ENCODE measurements at places on chromosomes 1 and 21.
A peak's percentile ranks its signal among the peaks of the same experiment; 100 is the strongest.

- no peak for DNase-seq
Measured at GRCh38 chr1:226825746-226826100, 44.7 kb upstream of the PSEN2 start.

- no peak for DNase-seq
Measured at GRCh38 chr1:86499987-86500593, 31.4 kb downstream of the CLCA1 start.

DNA sequence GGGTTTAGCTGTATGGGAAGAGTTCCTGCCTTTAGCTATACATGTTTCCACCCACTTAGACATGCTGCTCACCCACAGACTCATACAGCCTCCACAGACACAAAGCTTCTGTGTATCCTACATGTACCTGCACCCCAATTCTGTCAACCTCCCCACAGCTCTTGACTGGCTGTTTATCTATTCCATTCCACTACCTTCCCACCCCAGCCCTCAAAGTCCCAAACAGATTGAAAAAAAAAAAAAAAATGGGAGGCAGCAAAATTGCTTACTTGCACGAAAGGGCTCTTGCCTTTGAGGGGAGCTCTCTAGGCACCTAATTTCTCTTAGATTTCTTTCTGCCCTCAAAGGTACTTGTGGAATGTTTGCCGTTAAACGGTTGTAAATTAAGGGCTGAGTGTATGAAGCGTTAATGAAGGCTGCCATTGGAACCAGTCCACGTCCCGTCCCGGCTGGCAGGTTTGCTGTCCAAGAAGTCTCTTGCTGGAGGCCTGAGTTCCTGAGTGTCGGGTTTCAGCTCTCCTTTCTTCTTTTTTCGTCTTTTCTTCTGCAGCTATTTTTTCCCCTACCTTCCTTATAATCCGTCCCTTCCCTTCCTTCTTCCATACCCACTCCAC lies 43.6 kb downstream of the PBX1 start:
- no peak for DNase-seq

GRCh38 chr1:87045761-87046304 lies 131.4 kb downstream of the HS2ST1 start:
- no peak for DNase-seq

DNA sequence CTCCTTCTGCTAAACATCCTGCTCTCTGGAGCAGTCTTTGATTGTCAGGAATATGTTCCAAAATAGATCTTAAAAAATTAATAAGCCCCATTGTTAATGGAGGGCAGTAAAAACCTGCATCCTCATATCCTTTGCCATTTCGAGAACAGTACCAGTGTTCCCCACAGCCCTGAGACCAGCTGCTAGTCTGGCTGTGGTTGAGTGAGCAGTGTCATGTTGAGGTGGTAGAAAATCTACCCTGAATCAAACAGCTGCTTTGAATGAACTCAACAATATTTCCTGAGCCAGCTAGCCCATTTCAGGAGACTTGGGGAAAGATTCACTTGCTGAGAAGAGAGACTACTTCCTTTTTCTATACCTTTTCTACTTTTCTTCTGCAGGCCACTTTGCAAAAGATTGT lies 24.4 kb downstream of the FABP3 start:
- no peak for DNase-seq

DNA sequence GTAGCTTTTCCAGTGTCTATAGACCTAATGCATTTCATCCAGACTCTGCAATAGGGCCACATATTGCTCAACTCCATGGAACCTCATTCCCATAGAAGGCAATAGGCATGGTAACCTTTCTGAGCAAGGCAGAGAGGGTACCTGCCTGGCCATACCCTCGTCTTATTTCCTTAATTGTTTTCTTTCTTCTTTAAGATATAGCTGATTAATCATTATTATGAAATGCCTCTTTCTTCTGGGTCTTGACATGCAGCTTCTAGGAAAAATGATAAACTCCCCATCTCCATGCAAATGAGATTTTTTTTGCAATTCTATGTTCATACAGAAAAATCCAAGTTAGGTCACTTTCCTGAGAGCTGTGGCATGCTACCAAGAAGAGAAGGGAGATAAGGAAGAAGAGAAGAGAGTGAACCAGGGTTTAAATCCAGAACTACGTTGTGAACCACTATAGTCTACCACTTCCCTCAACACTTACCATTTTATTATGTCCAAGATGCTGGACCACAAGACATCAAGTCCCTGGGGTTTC lies 33.0 kb upstream of the IL20 start:
- DNase-seq, result no peak

GRCh38 chr1:10724052-10724494 lies 72.4 kb downstream of the CASZ1 start:
- DNase-seq, result no peak

- no peak for DNase-seq
Measured at GRCh38 chr1:172342584-172343239, 77.8 kb upstream of the C1orf105 start.

DNA sequence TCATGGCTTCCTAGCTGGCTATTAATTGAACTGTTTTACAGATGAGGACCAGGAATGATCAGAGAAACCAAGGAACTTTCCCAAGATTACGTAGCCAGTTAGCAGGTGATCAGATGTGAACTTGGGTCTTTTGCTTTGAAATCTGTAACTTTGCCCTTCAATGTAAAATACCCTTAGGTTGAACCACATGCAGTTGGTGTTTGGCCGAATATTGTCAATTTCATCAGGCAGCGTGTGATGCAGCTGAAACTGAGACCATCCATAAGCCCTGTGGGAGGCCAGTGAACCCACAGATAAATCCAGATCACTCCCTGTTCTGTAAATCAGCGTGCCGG lies 150.8 kb downstream of the ETS2 start:
- no peak for DNase-seq

DNA sequence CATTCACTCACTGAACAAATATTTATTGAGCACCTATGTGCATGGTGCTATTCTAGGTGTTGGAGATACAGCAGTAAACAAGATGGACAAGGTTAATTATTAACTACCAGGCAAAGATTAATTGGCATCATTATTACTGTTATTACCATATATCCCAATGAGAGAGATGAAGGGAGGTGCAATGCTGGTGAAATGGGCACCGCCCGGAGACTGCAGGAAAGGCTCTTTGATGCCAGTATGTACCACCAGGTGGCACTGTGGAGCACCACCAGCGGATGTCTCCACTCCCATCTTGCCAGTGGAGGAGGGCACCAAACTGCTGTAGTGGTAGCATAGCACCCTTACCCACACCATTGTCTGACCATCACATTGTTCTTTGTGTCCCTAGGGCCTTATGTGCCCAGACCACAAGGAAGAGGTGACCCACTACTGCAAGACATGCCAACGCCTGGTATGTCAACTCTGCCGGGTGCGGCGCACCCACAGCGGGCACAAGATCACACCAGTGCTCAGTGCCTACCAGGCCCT lies 3.0 kb downstream of the TRIM46 start:
- DNase-seq, result peak; percentile 56

DNA sequence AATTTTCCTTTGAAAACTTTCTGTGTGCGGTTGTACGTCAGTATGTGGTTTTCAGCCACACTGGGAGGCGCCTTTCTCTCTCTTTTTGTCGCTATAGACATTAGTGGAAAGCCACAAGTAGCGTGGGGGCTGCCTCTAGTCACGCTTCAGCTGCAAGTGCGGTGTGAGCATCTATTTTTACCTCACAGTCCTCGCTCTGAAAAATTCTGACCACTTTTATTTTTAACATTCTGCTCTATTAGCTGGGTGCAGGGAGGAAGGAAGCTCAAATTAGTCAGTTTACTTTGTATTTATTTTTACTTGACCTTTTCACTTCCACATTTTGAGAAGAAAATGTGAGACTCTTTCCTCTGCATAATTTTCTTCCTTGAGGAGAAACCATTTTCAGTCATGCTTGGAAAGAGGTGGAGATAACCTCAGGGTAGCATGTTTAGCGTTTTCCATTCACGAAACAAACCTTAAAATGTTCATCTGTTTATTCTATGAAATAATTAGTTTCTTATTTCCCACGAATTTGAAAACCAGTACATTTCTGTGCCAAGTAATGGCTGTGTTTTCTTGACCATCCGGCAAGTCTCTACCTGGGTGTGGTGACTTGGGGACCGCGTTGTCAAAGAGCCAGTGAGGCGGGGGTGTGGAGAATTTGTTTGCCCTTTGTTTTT lies 35.6 kb downstream of the ADARB1 start:
- DNase-seq, result no peak

DNA sequence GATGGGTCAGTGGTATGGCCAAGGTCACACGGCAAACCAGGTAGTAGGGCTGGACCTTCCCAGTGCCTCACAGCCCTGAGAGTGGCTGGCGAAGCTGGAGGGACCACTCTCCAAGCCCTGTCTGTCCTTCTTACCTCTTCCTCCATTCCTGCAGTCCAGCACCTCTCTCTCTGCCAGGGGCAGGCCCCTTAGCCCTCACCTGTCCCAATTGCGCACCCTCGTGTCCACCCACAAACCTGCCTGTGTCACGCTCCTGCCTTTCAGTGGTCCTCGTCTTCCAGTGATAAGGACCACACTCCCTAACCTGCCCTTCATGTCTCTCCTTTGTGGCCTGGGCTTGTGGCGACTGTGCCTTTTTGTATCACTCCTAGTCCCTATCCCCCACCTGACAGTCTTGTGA lies 3.4 kb downstream of the PODN start:
- no peak for DNase-seq

- DNase-seq, result no peak
Measured at GRCh38 chr1:233615571-233615970, 1.7 kb downstream of the KCNK1 start.

DNA sequence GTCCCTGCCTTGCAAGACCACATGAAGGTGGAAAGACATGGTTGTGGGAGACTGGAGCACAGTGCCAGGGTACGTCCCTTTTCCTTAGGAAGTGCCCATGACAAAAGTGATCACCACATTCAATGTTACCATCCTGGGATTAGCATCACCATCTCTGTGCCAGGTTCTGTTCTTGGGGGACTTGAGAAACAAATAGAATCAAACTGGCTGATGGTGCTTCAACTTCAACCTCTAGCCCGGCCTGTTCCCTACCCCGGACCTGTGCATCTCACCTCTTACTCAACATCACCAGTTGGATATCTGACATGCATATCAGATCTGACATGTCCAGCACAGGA lies 153.3 kb downstream of the GRIK3 start:
- no peak for DNase-seq

- no peak for DNase-seq
Measured at GRCh38 chr1:209652873-209653401, 712 bp upstream of the LAMB3 start.

DNA sequence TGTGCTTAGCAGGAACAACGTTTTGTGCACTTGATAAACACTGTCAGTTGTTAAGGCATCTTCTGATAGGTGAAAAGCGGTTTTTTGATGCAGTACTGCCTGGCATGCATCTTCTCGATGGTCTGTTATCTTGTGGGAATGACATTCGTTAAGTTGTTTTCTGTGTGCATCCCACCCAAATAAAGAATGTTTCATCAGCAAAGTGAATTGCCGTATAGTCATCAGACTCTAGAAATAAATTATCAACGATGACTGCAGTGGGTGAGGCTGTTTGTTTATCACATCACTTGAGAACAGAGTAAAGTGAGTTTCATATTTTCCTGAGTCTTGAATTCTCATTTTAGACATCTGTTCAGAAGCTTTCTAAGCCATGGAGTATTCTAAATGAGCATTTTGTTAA lies 34.1 kb downstream of the NFIA start:
- DNase-seq, result no peak

- DNase-seq, result no peak
Measured at GRCh38 chr1:20158358-20159070, 19.4 kb downstream of the PLA2G2F start.

DNA sequence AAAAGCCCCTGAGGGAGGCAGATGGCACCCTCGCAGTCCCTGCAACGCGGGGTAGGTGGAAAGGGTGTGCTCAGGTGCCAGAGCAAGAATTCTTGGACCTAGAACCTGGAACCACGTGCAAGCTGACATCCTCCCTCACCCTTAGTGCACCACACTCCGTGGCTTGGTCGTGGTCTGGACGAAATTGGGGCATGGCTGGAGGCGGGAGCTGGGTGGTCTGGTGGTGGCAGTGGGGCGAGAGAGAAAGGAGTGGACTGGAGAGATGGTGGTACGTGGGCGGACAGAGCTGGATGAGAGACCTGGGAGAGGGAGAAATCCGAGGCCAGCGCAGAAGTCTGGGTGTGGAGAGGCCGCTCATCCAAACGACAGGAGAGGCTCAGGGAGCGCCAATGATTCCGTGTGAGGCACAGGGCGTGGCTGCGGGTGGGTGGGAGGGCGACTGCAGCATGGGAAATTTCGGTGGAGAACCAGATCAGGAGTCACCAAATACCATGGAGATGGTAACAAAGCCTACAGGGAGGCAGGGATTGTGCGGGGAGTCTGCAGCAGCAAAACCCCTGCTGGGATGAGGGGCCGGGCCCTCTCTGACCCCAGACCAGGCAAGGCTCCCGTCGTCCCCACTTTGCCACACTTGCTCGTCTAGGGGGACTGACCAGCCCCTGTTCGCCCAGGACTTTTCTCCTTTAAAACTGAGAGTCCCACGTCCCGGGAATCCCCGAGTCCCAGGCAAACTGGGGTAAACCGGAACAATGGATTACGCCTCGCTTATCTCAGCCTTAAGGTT lies 31.9 kb downstream of the CDCP2 start:
- DNase-seq, result no peak

GRCh38 chr1:59678493-59679228 lies 136.1 kb upstream of the HOOK1 start:
- peak; percentile 84 for DNase-seq

GRCh38 chr1:156402331-156403020 lies 33.5 kb downstream of the RHBG start:
- no peak for DNase-seq

- DNase-seq, result no peak
Measured at GRCh38 chr21:42843056-42843455, 36.3 kb downstream of the WDR4 start.

DNA sequence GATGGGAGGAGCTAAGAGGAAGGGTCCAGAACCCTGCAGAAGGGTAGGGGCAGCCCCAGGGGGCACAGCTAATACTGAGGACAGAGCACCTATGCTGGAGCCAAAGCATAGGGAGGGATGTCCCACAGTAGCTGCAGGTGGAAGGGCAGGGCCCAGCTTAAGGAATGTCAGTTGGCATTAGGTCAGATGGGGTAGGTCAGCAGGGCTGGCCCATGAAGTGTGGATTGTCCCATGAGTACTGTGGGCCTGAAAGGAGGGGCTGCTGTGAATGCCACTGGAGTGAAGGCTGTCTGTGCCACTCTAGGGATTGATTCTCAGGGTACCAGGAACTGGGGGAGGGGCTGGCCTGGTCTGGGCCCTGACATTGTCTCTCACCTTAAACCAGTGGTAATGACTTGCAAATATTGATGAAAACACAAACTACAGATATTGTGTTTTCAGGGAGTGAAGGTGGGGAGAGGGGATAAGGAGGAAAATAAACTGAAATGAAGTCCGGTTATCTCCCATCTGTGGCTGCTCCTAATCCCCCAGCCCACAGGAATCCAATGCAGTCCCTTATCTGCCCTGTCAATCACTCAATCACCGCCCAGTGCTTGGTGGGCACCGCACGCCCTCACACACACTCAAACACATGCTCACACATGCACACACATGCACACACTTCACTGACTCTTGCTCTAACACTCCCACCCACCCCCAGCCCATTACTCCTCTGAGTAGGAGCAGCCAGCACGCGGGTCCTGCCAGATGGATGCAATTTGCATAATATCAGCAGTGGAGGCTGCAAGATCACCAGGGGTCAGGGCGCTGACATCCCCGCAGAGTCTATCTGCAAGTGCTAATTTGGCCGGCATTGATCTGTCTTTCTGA lies 27.8 kb downstream of the DMAP1 start:
- DNase-seq, result no peak

Data from stromal cell of bone marrow (primary cell).